ENCODE measurements at places on chromosomes 4 and X.

- no peak for DNase-seq
Measured at GRCh38 chrX:129779747-129780146, at the start of gene SASH3. Gene SASH3, plus strand, starts transcription at chrX:129779949. Its CDS starts 149 bp downstream, at chrX:129780098.

DNA sequence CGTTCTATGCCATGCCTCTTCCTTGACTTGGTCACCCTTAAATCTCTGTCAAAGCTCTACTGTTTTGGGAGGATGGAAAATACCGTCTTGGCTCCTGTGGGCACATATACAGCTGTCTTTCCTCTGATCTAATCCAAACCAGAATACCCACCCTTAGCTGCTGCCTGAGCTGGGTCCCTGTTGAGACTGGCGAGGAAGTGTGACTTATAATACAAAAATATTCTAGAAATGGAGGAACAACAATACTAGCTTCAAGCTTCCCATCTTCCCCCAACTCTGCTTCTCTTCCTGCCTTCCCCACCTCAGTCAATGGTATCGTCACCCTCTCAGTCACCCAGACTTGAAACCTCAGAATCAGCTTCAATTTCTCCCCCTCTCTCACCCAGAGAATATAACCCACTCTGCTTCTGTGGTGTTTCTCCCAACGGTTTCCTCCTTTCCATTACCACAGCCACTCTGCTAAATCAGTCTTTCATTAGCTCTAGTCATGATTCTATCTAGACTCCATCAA, 599 bp upstream of the IL2RG start:
- DNase-seq: no peak

- no peak for DNase-seq
Measured at GRCh38 chr4:169096221-169096620, 86.2 kb upstream of the CBR4 start.

DNA sequence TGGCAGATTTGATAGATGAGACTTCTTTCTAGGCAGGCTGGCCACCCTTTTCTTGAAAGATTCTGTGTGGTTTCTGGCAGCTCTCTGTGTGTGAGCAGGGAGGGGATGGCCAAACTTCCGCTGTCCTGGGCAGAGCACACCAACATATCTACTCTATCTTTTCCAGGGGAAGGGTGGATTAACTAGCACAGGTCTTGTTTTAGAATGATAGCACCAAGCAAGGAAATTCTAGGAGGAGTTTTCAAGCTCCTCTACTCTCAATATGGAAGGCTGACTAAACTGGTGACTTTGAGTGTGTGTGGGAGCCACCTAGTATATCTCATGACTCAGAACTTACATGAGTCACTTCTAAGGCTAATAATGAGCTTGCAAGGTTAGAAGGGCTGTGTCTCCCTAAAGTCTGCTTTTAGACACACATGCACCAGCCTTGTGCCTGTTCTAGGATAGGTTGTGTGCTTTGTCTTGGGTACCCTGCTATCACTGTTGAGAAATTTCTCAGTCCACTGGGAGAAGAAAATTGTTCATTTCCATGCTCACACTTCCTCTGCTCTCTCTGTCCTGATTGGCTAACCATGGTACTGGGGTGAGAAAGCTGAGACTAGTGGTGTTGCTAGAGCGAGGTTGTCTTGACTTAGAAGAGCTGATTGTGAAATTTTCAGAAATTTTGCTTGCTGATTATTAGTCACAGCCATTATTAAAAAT, 72.9 kb downstream of the YIPF6 start:
- DNase-seq: no peak

- no peak for DNase-seq
Measured at GRCh38 chr4:15809058-15809457, 30.9 kb downstream of the CD38 start.

DNA sequence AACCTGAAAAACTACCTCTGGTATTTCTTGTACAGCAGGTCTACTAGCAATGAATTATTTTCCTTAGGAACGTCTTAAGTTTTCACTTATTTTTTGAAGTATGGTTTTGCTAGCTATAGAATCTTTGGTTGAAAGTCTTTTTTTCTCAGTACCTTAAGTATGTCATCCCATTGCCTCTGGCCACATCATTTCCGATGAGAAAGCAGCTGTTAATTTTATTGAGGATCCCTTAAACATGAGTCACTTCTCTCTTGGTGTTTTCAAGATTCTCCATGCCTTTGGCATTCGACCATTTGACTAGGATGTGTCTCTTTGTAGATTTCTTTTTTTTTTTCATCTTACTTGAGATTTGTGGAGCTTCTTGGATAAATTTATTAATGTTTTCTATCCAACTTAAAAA, 803.8 kb upstream of the AMOT start:
- DNase-seq: no peak

DNA sequence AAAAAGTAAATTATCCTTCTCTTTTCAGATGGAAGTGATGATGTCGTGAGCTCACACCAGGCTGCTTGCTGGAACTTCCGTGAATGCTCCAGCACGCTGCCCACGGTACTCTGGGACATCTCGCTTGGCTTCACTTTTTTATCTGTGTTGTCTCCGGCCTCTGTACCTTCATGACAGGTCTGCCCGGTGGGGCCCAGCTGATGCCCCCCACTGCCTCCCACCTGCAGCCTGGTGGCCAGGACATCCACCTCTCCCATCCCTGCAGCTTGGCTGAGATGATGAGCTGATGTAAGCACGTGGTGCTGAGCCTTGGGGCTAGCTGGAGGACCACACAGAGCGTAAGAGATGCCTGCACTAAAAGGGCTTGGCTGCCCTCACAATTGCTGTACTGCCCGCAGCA, 59.0 kb upstream of the HELT start:
- DNase-seq: no peak

- DNase-seq: no peak
Measured at GRCh38 chr4:118318931-118319330, 33.9 kb downstream of the PRSS12 start.

DNA sequence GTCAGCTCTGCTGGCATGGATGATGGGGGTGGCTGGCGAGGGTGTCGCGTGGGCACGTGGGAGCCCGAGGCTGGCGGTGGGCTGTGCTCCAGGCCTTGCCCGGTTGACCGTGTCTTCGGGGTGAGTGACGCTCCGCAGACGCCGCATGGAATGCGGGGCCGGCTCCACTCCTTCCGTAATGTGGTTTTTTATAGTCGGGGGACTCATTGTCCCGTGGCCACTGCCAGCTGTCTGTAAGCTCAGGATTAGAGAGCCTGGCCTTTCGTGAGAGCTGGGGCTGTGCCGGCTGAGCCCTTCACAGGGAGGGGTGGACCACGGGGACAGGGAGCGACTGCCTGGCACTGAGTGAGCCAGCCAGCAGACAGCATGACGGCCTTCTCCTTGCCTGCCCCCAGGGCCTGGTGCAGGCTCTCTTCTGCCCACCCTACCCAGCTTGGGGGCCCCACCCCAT, 20.4 kb downstream of the DOK7 start:
- DNase-seq: no peak

DNA sequence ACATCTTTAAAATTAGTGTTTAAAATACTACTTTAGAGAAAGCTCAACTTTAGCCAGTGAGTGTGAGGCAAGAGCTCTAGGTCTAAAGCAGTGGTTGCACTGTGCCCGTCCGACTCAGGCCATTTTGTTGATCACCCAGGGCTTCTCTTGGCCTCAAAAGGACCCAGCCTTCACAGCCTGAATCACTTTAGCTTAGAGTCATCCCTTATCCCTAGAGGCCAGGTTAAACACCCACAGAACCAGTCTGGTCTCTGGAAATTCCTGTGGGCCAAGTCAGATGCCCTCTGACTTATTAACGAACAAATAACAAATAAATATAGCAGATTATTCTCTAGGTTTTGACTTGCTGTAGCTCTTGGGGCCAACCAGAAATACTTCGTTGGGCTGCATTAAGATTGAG, 102.3 kb downstream of the WWC2 start:
- no peak for DNase-seq

GRCh38 chr4:7295911-7296660, 103.7 kb downstream of the SORCS2 start:
- DNase-seq: no peak

- no peak for DNase-seq
Measured at GRCh38 chrX:18291006-18291545, 63.4 kb downstream of the SCML2 start.

GRCh38 chr4:109701566-109702410, 1.5 kb downstream of the CASP6 start:
- peak; percentile 2 for DNase-seq

- no peak for DNase-seq
Measured at GRCh38 chrX:149540131-149540620, 636 bp upstream of the EOLA1 start.

GRCh38 chr4:6728320-6729029, 12.5 kb downstream of the BLOC1S4 start:
- DNase-seq: no peak

DNA sequence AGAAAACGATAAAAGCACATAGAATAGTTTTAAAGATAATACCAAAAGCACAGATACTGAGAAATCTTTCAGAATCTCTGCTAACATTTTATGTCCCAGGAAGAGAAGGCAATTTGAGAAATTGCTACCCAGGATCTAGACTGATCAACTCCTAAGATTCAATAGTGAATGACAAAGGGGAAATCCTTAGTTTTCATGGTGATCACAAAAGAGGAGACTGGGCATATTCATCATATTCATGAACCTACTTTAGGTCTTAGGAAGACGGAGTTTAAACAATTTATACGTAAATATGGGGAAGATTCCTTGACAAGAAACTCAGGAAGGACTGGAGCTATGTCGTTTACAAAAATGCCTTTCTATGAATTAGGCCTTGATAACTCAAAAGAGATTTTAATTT, 87.3 kb downstream of the SHISA3 start:
- no peak for DNase-seq

DNA sequence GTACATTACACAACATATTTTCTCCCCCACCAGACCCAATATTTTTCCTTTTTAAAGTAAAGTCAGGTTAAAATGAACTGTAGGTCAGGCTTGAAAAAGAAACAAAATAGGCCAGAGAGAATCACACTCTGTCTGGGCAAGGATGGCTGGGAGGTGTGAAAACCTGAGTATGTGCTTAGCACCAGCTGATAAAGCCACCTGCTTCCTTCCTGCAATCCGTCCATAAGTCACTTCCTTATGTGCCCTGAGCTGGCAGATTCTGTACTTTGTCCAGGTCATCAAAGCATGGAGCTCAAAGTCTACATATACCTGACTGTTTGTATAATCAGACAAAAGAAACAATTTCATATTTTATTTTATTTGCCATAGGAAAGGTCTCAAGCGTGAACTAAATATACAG, 37.7 kb downstream of the ANTXR2 start:
- no peak for DNase-seq

- no peak for DNase-seq
Measured at GRCh38 chrX:138877746-138878145, 166.2 kb upstream of the FGF13 start.

DNA sequence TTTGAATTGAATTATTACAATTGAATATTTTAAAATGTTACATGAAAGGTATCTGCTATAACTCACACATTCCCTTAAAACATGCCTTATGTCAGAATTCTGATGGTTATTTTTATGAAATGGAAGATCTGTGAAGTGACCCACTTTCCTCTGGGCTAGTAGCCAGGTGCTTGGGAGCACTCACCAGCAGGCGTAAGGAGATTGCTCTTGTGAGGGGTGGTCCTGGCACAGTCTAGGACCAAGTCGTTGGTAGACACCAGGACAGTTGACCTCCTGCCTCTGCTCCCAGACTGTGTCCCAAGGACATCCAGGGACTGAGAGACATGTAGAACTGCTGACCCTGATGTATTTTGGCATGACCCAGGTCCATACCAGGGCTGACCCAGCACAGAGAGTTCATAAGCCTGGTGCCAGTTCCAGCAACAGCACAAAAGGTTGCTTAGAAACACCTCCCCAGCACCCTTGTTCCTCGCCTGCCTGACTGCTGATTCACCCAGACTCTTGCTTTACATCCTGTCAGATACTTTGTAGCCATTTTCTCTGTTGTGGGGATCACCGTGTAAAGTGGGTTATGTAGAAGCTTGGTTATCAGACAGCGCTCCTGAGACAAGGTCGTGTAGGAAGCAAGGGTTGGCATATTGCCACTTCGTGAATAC, 48.5 kb downstream of the NELFA start:
- DNase-seq: no peak

- no peak for DNase-seq
Measured at GRCh38 chr4:8471211-8471875, 30.8 kb downstream of the TRMT44 start.

DNA sequence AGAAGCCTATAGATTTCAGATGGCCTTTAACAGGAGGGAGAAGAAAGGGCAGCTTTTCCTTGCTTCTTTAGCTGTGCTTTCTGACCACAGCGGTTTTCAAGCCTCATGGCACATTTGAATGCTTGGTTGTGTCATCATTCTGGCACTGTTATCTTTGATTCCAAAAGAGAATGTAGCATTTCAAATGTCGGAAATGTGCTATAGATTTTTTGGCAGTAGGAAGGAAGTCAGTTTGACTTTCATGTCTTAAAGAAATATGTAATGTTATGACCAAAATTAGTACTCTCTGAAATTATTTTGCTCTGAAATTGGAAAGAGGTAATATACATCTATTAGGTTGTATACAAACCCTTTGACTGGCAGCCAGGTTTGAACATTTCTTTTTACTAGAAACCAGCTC, 171.9 kb downstream of the TENM3 start:
- DNase-seq: no peak

- DNase-seq: no peak
Measured at GRCh38 chr4:166538491-166539005, 665.5 kb downstream of the TLL1 start.

DNA sequence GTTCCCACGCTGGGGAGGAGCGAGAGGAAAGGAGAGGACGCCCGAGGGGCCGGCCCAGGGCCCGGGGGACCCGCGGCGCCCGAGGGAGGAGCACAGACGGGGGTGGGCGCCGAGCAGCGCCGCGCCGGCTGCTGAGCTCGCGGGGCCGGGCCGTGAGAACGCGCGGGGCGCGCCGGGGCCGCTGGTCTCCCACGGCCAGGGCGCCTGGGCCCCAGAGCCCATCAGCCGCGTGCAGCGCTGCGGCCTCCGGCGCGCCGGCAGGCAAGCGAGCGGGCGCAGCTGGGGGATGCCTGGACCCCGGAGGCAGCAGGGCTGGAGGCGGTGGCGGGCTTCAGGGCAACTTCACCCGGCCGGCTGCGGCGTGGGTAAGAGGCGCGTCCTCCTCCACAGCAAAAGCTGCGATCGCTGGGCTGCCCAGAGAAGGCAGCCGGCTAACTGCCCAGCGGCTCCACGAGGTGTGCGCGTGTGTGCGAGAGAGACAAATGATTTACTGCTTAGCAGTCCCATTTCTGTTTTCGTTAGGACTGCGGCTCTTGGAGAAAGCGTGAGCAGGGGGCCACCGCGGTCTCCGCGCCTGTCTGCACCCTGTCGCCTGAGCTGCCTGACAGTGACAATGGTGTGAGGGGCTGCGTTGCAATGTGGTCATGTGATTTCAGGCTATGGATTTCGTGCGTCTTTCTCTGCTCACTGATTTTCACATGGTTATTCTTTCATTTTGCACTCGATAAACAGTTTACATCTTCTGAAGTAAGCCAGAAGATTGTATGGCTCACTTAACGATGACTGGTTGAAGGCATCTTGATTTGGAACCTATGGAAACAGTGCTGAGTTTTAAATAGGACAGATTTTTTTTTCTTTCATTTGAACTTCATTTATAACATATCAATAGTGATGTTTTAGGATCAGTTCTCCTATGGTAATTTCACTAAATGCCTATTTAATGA, 1.2 kb downstream of the GUCY1A1 start:
- DNase-seq: peak; percentile 86

GRCh38 chr4:32025851-32026459, 1305.8 kb downstream of the PCDH7 start:
- peak; percentile 21 for DNase-seq

All from right kidney (tissue), 9 donors.